GM06990 (cell line): ENCODE measurements at places on chromosomes 7 and 10.

DNA sequence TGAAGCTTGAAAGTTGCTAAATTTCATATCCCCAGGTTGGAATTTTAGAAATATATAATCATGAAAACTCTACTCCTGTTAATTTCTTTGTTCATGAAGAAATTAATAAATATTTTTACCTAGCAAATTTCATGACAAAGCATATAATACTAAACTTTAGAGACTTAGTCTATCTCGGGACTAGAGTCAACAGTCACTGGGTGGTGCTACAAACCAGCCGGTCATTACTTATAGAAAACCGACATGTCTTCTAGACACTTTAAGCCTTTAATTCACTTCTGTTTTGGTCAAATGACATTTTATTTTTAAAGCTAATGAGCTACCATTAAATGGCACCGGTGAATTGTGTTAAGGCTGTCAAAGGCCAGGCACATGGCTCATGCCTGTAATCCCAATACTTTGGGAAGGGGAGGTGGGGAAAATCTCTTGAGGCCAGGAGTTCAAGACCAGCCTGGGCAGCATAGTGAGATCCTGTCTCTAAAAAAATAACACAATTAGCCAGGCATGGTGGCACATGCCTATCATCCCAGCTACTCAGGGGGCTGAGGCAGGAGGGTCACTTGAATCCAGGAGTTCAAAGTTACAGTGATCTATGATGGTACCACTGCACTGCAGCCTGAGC, 270.1 kb downstream of the CACNA2D1 start:
- DNase-seq, result no peak

DNA sequence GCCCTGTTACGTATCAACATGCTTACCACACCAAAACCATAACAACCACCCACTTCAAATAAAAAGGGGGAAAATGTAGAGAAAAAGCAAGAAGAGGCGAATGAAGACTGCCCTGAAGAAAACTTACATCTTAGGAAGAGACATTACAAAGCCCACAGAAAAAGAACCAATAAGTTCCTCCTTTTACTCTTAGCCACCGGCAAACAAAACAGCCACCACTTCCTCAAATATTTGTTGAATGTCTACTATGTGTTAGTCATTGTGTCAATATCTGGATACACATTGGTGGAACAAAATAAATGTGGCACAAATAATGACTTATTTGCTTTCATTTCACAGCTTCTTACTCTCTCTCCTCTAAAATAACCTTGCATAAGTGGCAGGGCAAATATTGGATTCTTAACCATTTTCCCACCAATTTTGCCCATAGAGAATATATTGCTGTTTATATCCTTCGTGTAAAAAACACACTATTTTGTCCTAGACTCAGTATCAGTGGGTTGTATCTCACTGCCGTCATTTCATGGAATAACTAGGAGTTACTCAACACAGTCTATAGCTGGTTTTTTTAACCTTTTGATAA, 106.8 kb downstream of the ANK3 start:
- peak; percentile 3 for DNase-seq

- DNase-seq, result no peak
Measured at GRCh38 chr10:123101872-123102271, 33.9 kb upstream of the HMX3 start.

DNA sequence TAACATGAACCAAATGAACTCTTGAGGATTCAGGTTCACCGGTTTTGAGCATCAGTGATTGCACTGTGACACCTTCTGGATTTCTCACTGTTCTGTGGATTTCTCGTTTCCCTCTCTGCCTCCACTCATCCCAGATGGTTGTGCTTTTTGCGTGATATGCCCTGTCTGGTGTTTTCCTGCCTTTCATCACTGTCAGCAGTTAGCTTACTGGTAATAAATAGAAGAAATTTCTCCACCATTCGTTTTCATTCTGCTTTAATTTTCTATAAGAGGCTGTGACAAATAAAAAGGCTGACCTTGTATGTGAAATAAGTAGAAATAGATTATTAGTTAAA, 16.2 kb downstream of the BPGM start:
- no peak for DNase-seq

GRCh38 chr7:1864161-1864940, 194.3 kb downstream of the ELFN1 start:
- DNase-seq, result no peak

DNA sequence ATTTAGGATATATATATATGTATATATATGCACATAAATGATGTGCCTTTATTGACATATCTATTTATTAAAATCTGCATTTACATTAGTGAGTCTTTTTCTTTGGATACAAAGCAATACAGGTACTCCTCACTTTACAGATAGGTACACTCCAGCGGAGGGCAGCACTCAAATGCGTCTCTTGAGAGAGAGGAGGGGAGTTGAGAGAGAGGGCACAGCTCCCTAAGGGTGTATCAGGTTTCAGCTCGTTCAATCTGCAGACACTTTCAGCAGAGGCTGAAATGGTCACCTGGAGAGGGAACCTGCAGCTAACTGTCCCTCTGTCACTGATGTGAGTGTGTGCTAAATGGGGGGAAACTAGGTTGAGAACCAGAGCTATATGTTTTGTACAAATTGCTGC, 21.5 kb downstream of the C10orf53 start:
- no peak for DNase-seq

- DNase-seq, result no peak
Measured at GRCh38 chr7:79524048-79524447, 70.6 kb upstream of the MAGI2 start.

DNA sequence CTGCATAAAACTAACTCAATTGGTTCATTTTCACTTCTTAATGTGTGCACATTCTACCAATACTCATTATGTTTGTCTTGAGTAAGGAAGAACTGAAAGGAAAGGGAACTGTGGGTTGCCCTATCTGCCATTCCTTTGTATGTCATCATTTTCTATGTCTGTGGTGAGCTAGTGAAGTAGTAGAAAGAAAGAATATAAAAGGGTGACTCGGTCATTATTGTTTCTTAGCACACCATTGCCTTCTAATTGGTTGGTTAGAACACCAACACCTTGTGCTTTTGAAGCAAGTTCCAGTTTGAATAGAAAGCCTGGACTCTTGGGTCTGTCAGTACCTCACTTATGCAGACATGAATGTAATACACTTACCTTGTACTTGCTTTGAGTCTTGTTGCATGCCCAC, 64.3 kb upstream of the MDFIC start:
- no peak for DNase-seq

DNA sequence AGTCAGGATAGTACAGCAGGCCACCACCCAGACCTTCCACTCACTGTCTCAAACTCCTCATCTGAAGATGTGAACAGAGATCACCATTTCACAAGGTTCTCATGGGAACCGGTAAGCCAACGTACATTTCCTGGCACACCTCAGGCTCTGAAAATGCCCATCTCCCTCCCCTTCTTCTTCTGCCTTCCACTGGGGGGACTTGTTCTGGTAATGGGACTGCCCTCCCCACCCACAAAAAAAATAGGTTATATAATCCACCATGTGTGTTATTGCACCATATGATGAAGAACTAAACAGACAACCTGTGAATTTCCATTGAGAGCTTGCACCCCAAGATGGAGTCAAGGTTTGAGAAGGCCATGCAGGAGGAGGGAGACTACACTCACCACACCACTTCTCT, 42.1 kb upstream of the IKZF1 start:
- DNase-seq, result no peak

DNA sequence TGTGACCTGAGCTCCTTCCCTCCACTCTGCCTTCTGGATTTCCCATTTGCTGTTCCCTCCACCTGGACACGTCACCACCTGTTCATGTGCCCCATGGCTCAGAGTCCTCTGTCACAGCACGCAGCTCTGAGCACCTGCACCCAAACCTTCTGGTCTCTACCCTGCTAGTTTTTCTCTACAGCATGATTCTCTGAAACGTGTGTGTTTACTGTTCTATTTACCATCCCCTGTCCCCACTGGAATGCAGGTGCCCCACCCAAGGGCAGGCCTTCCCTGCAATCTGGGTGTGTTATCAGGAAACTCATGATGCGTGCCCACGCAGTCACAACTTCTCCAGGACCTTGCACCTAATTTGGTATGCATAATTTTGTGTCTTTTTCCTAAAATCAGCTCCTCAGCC, 284.4 kb upstream of the IGFBP3 start:
- DNase-seq, result no peak

GRCh38 chr10:32295027-32295426, 51.9 kb downstream of the EPC1 start:
- no peak for DNase-seq

GRCh38 chr7:16801111-16801542, 3.7 kb downstream of the AGR2 start:
- DNase-seq, result no peak

GRCh38 chr10:76667408-76668370, 969.9 kb downstream of the KCNMA1 start:
- DNase-seq, result no peak

- DNase-seq, result no peak
Measured at GRCh38 chr7:101941481-101942383, 124.3 kb downstream of the CUX1 start.

DNA sequence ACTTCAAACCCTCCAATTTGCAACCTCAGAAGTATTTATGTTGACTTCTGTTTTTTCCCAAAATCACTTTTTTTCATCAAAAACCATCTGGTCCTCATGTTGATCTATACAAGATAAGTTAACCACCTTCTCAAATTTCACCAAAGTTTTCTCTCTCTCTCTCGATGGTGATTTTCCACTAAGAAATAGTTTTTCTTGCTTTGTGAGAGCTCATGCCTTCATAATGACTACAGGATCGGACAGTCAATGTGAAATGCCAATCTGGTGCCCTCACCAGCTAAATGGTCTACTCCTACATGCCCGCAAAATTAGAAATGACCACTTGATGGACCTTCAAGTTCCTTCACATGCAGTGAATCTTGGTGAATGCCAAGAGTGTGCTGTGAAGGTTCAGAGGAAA, 40.4 kb downstream of the CNNM1 start:
- no peak for DNase-seq

DNA sequence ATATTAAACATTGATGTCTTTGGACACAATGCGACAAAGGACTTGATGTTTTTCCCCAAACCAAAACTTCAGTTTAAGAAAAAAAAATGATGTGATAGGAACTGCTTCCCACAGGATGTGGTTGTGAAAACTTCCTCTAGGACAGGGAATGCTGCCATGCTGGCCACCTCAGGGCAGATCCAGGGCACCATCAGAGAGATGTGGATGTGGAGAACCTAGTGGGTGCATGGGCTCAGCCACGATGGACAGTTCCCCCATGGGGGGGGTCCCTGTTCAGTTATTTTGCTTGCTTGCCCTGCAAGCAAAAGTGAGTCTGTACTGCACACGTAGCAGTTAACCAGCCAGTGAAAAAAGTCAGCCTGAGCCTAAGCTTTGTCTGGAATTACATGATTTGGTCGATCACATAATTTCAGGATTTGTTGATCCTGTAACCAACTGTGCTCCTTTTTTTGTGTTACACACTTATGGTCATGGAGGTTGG, 36.3 kb downstream of the LAMB4 start:
- DNase-seq, result no peak

GRCh38 chr7:80721883-80722615, 83.6 kb downstream of the CD36 start:
- no peak for DNase-seq

- no peak for DNase-seq
Measured at GRCh38 chr7:150417863-150418262, 32.6 kb upstream of the GIMAP8 start.

DNA sequence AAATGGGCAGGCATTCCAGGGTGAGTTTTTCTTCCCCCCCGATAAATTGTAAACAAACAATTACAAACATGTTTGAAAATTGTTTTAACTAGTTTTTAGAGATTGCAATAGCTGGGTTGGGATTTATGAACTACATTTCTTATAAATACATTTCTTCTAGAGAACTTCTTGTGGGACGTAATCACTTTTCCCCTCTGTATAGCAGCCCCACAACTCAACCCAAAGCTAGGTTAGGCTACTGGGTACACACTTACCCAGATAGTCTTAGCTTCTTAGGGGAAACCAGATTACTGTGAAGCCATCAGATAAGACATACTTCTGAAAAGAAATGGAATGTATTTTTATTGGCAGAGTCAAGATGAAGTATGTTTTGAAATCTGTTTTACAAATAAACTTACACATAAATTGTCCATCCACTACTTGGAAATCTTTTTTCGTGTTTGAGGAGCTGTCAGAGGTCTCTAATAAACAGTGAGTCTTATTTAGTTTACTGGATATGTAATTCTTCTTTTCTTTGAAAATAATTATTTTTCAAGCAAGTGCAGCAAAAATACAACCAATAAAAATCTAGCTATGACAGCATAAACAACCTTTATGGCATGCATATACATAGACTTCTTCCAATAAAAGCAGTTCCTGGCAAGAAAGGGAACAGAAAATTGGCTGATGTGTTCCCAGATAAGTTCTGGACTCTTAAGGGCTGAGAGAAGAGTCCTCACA, 8.0 kb upstream of the GLRX3 start:
- DNase-seq, result no peak

DNA sequence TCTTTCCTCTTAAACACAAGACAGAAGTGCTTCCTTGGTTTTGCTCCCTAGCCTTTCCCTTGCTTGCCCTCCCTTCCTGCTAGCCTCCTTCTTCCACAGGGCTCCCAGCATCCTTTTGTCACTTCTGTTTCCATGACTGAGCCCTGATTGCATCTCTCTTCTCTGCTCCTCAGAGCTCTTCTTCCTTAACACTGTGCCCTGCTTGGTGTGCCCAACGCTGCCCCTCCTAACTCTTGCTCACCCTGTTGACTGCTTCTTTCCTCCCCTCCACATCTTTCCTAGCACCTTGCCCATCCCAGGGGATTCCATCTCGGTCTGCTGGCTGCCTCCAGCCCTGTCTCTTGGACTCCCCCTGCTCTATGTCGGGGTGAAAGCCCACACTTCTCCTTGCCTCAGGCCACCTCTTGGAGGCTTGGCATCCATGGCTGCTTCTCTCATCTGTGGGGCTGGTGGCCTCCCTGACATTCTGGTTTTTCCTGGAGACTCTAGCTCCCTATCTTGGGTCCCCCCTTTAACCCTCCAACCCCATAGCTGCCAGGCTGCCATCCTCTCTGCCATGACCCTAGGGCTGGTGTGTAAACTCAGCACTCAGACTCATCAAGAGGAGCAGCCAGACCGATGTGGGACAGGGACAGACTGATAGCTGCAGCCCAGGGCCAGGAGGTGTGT, 5.8 kb downstream of the IGFBP1 start:
- no peak for DNase-seq

GRCh38 chr10:17022466-17022825, 107.2 kb downstream of the CUBN start:
- DNase-seq, result no peak
